ENCODE measurements at places on chromosomes 6 and 20.

GRCh38 chr20:44745598-44746366 lies at the start of gene KCNK15:
KCNK15 (plus strand) TSS chr20:44745865; CDS start chr20:44745911, 46 bp downstream.
- no peak for DNase-seq

DNA sequence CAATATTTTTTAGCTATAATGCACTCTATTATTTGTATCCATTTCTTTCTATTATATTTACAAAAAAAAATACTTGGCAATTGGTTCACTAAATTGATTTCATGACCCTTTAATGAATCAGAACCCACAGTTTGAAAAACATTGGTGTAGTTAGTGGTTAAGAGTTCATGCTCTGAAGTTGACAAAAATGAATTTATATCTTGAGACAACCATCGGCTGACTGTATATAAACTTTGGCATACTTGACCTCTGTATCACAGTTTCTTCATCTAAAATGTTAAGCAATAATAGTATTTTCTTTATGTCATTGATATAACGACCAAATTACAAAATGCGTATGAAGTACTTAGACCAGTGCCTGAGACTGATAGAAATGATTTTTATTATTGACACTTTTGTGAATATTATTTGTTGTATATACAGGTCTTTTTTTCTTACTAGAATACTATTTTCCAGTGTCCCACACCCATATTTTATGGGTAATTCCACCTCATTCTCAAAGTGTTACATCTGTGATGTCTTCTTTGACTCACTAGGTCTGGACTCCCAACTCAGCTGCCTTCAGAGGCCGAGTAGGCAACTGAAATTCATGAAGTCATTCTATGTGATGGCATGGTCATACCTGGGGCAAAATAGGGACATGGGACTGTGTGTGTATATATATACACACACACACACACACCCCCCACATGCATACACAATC lies 459.2 kb downstream of the RFPL4B start:
- DNase-seq, result no peak

- DNase-seq, result no peak
Measured at GRCh38 chr6:18215436-18215835, 48.9 kb downstream of the DEK start.

DNA sequence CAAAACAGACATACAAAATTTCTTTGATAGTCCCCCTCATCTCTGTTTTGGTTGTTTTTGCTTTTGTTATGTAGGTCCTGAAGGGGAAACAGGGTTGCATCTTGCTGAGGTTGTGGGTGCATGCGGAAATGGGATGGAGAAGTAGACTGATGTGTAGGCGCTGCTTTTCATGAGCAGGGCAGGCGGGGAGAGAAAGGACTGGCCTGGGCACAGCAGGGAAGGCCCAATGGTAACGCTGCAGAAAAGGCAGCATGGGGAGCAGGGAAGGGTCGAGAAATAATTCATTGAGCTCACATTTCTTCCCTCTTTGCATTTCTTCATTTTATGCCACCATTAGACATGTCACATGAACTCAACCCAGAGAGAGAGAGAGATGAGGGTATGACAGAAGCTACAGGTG lies 74.3 kb upstream of the CCN2 start:
- DNase-seq, result no peak

DNA sequence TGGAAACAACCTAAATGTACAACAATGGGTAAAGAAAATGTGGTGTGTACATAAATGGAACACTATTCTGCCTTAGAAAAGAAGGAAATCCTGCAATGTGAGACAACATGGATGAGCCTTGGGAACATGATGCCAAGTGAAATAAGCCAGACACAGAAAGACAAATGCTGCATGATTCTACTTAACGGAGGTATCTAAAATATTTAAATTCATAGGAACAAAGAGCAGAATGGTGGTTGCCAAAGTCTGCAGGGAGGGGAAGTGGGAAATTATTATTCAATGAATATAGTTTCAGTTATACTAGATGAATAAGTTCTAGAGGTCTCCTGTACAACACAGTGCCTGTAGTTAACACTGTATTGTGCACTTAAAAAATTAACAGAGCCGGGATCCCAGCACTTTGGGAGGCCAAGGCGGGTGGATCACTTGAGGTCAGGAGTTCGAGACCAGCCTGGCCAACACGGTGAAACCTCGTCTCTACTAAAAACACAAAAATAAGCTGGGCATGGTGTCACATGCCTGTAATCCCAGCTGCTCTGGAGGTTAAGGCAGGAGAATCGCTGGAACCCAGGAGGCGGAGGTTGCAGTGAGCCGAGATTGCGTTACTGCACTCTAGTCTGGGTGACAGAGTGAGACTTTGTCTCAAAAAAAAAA lies 71.4 kb upstream of the SNX9 start:
- no peak for DNase-seq

DNA sequence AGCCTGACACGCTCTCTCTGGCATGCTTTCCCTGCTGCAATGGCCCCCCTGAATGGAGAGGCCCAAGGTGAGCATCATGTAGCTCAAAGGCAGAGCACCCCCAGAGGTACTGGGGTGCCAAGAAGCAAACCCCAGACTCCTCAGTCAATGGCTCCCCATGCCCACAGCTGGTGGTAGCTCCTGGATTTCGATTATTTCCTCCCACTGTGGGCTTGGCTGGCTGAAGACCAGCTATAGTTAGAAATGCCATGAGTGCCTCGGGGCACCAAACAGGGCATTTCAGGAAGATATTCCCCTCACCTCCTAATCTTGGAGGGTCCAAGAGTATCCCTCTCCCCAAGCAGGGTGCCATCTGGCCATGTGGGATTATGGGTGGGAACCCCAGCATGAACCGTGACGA lies 16.8 kb downstream of the MAP1LC3A start:
- DNase-seq, result no peak

GRCh38 chr6:74646461-74646860 lies 559.4 kb downstream of the COL12A1 start:
- no peak for DNase-seq

- DNase-seq, result no peak
Measured at GRCh38 chr6:44806656-44807055, 419.1 kb downstream of the CDC5L start.

GRCh38 chr6:35260591-35261570 lies 1.3 kb downstream of the ZNF76 start:
- no peak for DNase-seq

GRCh38 chr6:62265906-62266525 lies 20.0 kb downstream of the KHDRBS2 start:
- no peak for DNase-seq

DNA sequence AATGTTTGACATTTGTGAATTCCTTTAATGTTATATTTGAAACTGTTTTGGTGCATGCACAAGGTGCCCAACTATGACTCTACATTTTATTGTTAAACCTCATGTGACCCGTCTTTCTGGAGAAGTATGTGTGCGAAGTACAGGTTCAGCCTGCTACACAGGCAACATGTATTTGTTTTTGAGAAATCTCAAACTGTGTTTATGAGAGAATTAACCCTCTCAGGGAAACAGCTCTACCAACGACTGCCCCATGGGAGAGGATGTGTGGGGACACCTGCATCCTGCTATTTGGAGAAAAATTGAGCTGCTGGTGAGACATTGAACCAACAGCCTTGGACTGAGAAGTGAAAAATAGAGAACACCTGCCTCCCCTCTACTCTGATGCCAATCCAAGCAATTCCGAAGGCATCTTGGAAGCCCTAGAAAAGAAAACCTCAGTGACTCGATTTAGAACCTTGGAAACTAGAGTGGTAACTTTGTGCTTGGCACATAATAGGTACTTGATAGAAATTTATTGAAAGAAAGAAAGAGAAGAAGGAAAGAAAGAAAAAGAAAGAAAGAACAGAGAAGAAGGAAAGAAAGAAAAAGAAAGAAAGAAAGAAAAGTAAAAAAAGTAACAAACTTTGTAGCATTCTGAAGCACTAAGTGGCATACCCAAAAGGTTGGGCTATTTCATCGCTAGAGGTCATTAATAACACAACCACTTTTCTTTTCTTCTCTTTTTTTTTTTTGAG lies 2.9 kb upstream of the AKAP12 start:
- DNase-seq, result no peak

DNA sequence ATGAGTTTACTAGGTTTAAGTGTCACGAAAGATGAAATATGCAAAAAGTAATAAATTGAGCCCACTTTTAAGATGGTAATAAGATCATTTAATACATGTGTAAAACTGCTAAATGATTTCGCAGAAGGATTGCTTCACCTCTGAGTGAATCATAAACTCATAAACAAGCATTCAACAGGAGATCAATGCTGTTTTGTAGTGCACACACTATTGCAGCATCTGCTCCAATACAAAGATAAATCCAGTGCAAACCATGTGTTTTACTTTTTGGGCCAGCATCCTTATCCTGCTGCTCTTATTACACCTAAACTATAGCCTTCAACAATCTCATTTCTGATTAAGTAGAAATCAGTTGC lies 400.1 kb downstream of the NKAIN2 start:
- peak; percentile 15 for DNase-seq

DNA sequence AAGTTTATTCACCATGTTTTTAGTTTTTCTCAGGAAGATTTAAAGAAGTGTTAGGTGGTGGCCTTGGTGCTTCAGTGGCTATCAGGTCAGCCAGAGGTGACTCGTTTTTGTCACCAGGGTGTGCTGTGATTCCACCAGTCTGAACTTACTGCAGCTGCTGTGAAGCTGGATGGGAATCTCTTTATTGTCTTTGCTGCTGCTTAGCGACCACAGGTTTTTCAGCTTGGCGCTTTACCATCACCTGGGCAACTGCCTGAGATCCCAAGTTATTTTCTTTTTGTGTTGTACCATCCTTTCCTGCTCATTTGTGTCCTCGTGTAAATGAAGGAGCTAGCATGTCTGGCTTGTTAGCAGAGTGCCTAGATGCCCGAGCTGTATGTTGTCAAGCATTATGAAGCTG lies 146.9 kb downstream of the MACROD2 start:
- peak; percentile 79 for DNase-seq

DNA sequence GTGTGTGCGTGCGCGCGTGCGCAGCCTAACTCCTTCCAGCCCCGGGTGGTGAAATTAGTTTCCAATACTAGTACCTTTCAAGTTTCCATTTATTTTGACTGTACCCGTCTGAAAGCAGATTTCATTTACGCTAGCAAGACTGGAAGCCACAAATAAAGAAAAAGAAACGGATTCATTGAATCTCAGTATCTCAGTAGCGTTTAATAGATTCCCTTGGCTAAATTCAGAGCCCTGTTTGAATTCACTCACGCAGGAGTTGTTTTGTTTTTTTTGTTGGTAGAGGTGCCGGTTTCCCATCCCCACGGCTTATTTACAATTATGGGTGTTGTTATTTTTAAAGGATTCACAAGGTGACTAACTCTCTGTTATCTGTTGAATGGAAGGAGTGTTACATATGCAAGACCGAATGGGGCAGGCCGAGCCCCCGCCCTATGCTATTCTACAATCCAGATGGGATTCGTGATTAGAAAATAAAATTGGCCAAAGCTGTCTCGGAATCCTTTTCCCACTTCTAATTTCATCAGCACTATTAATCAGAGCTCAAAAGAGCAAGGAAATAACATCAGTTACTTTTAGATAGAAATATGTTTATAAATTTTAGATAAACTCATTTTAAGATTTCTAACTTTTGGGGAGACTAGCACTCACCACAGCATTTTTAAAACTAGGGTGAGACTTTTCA lies 2.3 kb upstream of the INSM1 start:
- no peak for DNase-seq

GRCh38 chr6:3457710-3458602 lies 1.1 kb upstream of the SLC22A23 start:
- DNase-seq, result peak; percentile 69

- DNase-seq, result no peak
Measured at GRCh38 chr20:58229198-58229798, 845 bp upstream of the ANKRD60 start.

DNA sequence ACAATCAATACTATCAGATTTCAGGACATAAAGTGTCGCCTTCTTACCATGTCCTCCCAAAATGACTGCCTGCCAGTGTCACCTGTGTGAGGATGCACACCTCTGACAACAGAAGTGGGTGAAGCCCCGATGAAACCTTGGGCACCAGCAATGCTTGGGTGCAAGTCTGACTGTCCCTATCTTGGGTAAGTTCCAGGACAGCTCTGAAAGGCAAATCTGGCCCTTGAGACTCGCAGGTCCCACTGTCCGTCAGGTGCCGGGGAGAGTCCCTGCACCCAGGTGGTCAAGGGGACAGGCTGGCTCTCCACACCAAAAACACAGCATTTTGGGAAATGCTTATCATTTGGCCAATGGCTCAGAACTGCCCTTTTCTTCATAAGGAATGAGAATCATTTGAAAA lies 43.3 kb downstream of the EZR start:
- DNase-seq, result no peak

GRCh38 chr20:53081916-53082863 lies 110.0 kb downstream of the TSHZ2 start:
- DNase-seq, result no peak

- DNase-seq, result peak; percentile 87
Measured at GRCh38 chr20:62900052-62900691, 26.1 kb downstream of the DIDO1 start.

DNA sequence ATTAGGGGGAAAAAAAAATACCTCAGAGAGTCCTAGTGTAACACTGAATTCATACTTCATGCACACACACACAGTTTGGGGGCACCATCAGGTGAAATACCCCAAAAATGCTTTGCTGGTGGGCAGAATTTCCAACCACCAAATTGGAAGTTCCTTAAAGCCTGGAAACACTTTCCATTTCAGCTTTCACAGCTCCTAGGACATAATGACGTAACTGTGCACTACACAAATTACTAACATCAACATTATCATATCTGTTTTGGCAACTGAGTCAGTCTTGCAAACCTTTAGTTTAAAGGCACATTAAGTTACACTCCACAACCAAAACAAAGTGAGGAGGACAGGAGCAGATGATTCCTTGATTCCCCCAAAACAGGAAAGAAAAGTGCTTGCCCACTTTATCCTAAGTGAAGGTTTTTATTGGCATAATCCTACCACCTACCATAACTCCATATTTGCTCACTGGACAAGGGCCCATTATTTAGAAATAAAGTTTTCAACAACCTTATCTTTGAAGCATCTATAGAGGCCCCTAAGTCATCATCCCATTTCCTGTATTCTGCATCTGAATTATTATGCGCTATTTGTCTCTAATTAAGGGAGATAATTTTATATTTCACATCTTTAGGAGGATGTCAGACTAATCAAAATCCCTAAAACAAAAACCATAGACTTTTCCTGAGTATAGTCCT lies 3.4 kb downstream of the MBOAT1 start:
- no peak for DNase-seq

- no peak for DNase-seq
Measured at GRCh38 chr6:42306439-42307140, 88.9 kb upstream of the MRPS10 start.

DNA sequence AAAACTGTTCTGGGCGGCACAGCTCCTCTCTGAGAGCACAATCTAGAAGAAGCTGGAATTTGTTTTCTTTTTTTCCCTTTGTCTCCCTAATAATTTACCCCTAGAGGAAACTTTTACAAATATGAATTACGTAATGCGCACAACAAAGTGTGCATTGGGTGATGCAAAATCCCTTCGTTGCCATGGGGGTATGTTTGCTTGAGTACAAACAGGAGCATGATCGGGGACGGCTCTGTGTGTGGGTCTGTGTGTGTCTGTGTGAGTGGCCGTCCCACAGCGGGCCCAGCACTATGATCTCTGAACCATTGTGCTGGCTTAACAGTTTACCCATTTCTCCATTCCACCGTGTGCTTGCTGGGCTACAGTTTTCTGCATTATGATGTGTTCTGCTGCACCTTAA lies 278.2 kb downstream of the CDC5L start:
- DNase-seq, result no peak

Data from Ammon's horn (tissue), 1 donor.